Progenitor cell of endocrine pancreas (in vitro differentiated cells): ENCODE measurements at places on chromosomes 3 and 15. TPM values are rescaled to one million over a fixed set of nuclear protein-coding genes. Genes with fewer than 3 reads are reported as not detected.

SERPINI2 gene
- 1.8 and 2.0 TPM in 2 replicates for total RNA-seq

RPUSD3 gene
- 55.0 and 60.3 TPM in 2 replicates for total RNA-seq

CFAP100 gene
- 0.79 and 1.00 TPM in 2 replicates for total RNA-seq

EPHA3 gene
- total RNA-seq: 0.17 and 0.38 TPM in 2 replicates

GPR87 gene
- total RNA-seq: 0.18 TPM in 1 of 2 replicates, not detected in the other

CTDSPL gene
- 53.3 and 55.3 TPM in 2 replicates for total RNA-seq

DNA sequence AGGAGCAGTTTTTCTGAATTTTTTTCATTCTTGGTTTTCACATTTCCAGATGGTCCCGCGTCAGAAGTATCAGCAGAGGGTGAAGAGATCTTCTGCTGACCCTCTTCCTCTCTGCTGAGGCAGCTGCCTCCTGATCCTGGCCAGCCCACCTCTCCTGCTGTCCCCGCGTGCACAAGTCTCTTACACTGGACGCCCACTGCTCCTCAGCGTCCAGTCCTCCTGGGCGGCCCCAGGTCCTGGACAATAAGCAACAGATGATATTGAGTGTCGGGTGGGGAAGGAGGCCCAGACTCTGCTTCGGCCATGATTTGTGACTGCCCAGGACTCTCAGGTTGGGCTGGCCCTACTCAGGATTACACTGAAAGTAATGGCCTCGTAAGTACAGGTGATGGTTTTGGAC lies 50.1 kb downstream of the KLHL25 start:
- no peak for DNase-seq

DNA sequence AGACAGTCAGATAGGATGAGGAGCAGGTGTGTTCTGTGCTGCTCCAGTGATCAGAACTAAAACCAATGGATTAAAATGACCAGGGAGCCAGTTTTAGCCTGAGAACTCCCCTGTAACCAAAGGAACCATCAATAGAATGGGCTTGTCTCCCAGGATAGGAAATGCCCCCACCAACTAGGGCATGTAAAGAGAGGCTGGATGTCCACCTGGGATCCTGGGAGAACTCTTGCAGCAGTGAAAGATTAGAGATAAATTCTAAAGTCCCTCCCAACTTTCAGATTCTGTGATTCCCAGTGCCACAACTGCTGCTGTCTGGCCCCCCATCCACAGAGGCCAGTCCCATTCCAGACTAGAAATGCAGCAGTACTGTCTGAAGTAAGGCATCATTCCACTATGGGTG lies 33.8 kb downstream of the HDC start:
- no peak for DNase-seq

DNA sequence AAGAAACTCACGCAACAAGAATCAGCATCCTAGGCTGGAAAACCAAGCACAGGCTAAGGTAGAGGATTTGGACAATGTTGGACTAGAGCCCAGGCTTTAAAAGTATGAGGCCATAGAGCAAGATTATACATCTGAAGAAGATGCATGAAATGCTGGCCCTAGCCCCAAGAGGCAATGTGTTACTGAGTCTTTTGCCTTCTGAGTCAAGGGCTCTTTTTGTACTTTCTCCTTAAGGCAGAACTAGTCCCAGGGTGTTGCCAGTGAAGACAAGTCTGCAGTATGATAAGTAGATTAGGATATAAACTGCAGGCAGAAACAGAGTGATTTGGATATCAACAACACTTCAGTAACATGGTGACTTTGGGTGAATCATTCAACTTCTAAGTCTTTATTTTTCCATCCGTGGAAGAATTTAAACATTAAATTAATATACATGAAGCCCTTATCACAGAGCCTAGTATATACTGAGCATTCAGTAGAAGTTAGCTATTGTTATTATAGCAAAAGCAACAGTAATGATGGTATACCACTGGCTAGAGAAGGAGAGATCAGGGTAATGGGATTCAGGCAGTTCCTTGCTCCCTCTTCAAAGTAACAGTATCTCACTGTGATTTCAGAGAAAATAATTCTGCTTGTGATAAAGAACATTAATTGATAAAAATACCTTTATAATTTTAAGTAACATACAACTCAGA lies 99.9 kb upstream of the MLF1 start:
- no peak for DNase-seq

DNA sequence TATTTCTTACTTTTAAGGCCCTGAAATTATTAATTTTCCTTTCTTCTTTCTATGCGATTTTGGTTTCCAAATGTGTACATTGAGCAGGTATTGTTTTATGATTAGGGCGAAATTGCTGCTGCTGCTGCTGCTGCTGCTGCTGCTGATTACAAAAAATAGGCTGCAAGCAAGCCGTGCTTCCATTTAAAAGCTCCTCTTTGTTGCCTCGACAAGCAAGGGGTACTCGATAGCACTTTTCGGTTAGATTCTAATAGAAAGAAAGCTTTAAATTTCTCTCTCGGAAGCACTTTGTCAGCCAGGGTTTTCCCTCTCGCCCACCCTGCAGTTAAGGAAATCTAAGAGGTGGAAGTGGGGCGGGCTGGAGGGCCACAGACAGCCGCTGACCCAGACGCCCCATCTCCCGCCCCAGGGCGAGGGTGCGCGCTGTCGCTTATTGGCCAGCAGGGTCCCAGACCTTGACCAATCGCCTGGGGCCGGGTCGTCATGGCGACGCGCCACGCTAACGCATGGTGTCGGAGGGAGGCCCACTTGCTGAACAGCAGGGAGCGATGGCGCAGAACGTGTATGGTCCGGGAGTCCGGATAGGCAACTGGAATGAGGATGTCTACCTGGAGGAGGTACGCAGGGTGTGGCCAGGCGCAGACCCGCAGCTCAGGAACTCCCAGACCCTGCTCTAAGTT lies at the start of gene CFAP161:
CFAP161 (plus strand) TSS at position 489 of the 680 bp plus-strand sequence; CDS start at position 549, 60 bp downstream.
- DNase-seq: peak; percentile 79

GRCh38 chr15:77983708-77984445 lies 93.6 kb downstream of the TBC1D2B start:
- DNase-seq: no peak

DNA sequence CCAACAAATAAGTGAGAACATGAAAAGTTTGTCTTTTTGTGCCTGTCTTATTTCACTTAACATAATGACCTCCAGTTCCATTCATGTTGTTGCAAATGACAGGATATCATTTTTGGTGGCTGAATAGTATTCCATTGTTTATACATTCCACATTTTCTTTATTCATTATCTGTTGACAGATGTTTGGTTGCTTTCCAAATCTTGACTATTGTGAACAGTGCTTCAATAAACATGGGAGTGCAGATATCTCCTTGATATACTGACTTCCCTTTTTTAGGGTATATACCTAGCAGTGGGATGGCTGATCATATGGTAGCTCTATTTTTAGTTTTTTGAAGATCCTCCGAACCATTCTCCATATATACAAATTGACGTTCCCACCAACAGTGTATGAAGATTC lies 19.1 kb upstream of the CD200R1L start:
- DNase-seq: no peak

- DNase-seq: no peak
Observed at GRCh38 chr3:85594676-85595075, 635.9 kb downstream of the CADM2 start.

DNA sequence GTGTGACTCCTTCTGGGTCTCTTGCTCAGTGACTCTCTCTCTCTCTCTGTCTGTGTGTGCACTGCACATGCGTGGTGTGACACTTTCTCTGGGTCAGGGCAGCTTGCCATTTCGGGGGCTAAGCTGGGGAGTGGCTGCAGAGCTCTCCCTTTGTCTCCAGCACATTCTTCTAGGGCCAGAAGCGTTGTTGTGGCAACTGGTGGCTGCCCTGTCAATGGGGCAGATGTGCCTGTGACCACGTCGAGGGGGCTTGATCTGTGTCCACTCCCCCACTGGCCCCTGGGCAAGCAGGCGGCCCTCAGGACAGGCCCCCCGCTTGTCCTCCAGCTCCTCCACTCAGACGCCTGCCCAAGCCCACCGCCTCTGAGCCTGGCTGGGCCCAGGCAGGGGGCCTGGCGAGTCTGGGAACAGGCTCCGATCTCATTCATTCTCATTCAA lies 67.8 kb downstream of the WNT7A start:
- DNase-seq: no peak

DNA sequence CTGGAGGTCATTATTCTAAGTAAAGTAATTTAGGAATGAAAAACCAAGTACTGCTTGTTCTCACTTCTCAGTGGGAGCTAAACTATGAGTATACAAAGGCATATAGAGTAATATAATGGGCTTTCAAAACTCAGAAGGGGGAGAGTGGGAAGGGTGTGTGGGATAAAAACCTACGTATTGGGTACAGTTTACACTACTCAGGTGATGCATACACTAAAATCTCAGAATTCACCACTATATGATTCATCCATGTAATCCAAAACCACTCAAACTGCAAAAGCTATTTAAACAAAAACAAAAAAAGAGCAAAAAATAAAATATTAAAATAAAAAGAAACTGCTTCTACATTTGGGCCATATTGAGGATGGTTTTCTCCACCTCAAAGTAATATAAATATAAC lies 623.3 kb downstream of the NSUN3 start:
- no peak for DNase-seq

DNA sequence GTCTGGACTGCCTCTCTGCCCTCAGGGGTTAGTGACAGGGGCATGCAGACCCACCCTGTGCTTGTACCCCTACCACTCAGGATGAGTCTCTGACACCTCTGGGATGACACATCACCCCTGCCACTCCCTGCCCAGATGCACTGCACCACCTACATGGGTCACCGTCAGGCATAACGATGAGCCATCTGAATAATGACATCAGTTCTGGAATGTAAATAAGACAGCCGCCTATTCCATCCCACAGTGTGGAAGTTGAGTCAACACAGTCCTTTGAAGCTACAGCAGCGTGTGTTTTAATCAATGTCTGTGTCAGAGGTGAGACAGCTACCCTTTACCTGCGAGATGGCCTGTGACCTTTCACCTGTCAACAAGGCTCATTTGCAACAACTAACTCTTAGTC lies 268.7 kb upstream of the ARRDC4 start:
- no peak for DNase-seq

- no peak for DNase-seq
Observed at GRCh38 chr15:24899795-24900194, 55.0 kb upstream of the SNRPN start.

DNA sequence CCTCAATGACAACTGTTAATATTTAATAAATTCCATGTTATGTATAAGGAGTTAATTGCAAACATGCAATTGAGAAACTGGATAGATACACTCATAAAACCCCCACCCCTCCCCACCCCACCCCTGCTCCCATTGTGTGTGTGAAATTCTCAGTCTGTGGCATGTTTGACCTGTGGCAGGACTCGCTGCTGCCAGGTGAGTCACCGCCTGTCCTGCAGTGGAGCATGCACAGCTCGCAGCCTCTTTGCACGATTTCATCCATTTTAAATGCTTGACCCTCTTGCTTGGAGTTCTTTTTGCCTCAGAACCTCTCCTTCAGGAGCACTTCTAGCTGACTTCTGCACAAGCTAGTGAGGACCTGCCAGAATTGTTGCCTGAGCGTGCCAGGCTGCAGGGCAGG lies 5.3 kb upstream of the APEH start:
- DNase-seq: no peak

DNA sequence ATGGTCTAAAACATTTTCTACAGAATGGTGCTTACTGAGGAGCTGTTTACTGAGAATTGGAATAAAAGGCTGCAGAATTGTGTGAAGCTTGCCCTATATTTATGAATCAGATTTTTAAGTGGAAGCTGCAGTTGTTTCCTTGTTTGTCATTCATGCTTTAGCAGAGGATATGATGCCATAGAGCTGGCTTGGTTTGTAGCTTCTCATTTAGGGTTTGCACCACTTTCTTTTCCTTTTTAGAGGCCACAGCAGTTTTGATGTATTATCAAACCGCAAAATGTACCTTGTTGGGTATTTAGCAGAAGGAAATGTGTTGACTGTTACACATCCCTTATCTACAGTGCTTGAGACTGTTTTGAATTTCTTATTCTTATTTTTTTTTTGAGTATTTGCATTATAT lies 66.2 kb downstream of the RASA2 start:
- no peak for DNase-seq

- no peak for DNase-seq
Observed at GRCh38 chr3:30473374-30474051, 132.9 kb upstream of the TGFBR2 start.

DNA sequence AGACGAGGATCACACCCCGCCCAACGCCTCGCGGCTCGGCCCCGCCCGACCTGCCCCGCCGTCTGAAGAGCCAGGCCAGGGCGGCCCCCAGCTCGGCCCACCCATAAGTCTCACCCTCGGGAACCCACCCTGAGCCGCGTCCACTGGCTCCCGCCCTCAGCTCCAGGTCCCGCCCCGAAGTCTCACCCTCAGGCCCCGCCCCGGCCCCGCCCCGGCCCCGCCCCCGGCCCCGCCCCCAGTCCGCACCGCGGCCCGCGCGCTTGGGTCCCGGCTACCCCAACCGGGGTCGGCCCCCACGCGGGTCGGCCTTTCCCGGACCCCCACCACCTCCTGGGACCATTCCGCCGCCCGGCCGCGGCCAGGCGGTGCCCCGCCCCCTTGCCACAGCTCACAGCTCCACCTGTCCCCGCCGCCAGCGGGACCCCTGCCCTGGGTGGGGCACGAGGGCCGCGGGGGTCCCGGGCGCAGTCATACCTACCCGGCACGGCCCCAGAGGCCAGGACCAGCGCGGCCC lies 489 bp downstream of the CSPG5 start:
- peak; percentile 17 for DNase-seq

DNA sequence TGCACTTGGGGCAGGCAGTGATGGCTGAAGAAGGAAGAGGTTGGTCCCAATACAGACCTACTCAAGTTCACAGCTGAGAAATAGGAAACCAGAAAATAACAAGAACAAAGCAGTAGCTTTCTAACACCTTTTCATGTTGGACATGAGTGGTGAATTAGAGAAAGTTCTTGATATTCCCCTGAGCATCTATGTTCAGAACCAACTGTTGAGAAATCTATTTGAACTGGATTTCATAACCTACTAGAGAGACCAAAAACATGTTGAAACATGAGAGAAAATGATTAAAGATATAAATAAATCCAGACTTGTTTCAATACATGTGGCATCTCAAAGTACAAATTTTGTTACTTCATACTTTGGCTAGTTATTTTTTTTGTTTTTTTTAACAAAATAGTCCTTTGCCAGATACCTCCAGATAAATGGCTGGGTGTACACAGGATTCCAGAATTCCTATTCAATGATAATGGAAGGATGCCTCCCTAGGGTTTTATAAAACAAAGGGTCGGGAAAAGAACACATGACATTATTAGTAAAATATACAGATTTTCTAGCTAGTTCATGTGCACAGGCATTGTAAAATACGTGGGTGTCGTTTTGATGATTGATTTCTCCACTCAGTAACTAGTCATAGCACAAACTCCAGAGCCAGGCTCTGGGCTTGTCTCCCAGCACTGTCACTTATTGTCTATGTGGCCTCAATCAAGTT lies 34.4 kb upstream of the TNFSF10 start:
- DNase-seq: no peak

DNA sequence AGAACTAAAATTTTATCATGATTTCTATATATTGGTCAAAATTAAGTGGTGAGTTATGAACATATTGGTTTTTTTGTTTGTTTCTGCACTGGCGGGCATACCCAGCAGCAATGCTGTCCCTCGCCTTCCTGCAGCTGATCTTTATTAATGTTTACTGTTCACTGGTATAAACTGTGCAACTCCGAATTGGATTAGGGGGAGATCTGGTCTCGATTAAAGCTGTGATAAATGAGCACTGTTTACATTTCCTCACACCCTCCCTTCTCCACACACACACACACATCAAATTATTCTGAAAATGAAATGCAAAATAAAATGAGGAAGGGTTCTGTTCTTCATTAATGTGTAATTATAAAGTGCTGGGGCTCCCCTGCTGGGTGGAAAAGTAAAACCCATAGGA lies 48.5 kb upstream of the DAZL start:
- DNase-seq: no peak

GRCh38 chr3:127990051-127990450 lies 62.2 kb upstream of the SEC61A1 start:
- DNase-seq: no peak

GRCh38 chr3:48750856-48751255 lies 33.8 kb upstream of the IP6K2 start:
- DNase-seq: no peak
